ENCODE measurements at places on chromosomes 3 and 15.

GRCh38 chr3:4766263-4766662, 213.0 kb upstream of the BHLHE40 start:
- DNase-seq, result no peak

DNA sequence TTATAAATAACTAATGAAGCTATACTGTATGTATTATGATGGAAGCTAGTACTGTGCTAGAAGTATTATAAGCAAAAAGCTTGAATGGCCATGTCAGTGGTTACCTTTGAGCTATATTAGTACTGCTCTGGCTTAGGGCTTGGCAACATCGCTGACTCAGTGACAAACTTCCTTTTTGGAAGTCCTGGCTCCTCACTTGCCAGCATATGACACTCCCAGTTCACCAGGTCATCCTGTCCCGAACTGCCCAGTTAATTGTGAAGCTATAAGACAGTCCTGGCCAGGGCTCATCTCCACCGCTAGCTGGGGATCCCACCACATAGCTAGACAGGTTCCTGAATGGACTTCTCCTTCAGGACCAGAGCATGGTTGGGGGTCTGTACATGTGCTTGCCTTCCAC, 31.9 kb downstream of the RAB8B start:
- DNase-seq, result no peak

- no peak for DNase-seq
Observed at GRCh38 chr3:56629451-56629850, 53.6 kb downstream of the TASOR start.

GRCh38 chr3:104347291-104347690, 1019.4 kb upstream of the ALCAM start:
- no peak for DNase-seq

DNA sequence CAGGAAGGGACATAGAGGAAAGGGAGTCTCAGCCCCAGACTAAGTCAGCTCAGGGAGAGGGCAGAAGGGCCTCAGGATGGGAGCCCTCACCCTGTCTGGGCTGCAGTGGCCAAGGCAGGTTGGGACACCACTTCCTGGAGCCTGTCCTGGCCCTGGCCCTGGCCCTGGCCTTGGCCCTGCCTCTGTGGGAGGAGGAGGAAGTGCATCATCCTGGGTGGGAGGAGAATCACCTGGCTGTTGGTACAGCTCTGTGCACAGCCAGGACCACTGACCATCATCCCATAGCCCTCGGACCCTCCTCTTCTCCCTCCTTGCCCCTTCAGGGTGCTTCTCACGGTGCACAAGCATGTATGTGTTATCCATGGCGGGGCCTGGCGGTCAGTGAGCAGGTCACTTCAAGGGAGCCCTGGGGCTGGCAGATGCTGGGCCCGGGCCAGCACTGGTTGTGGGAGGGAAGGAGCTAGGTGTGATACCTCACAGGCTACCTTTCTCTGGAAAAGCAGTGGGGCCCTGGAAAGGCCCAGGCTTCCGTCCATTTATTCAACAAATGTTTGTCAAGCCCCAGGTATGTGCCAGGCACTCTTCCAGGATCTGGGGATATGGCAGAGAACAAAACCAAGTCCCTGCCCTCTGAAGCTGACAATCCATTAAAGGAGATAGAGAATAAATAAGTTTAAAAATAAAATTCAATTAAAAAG, 8.2 kb upstream of the APEH start:
- no peak for DNase-seq

GRCh38 chr15:39167164-39168058, 413.5 kb upstream of the THBS1 start:
- DNase-seq, result no peak

DNA sequence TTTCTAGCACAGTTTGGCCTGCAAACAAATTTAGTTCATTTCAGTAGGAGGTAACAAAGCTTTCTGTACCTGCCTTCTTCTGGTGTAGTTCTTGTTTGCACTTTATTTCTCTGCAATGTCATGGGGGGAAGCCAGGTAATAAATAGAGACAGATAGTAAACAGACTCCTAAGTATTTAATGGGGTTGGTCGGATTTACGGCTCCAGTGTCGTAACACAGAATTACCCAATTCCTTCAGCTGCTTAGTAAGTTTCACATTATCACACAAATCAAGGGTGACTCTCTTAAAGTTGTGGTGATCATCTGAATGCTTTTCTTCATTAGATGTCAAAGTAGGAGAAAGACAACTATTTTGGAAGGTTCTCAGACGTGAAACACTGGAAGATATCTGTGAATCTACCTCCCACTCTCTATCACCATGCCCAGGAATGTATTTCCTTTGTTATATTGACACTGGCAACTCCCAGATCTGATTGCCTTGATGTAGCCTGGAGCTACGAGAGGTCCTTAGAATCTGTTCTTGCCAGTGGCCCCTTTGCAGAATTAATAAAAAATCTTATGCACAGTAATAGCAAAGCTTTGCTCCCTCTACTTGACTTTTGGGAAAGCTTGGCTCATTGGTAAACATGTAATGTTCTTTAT, 25.0 kb upstream of the TMC3 start:
- no peak for DNase-seq

DNA sequence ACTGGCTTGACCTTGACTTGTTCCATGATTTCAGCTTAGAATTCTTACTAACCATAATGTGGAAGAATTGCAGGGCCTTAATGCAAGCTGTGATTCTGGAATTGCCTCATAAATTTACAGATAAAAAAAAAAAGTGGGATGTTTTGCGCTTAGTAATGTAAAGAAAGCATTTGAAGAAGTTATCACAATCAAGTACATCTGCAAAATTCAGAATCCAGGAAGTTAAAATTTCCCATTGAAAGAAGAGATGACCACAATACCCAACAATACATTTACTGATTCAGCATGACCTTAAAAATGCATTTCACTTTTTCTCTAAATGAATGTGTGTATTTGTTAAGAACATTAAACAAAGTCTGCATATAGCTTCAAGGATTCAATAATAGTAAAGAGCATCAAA, 65.1 kb upstream of the CCNL1 start:
- DNase-seq, result no peak

DNA sequence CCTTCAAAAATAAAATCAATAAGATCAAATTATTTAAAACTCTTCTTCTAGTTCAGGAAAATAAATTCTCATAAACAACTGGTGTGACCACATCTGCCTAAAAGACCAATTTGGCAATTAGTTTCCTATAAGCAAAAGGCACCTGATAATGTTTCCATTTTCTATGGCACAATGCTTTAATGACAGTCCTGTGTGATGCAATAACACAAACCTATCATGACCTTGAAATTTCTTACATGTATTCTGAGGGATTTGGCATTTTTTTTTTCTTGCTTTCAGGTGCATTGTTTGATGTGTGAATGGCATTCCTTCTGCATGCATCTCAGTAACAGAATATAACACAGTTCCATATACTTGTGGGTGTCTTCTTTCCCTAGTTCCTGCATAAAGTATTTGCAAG, 32.5 kb upstream of the FRMD5 start:
- DNase-seq, result no peak

DNA sequence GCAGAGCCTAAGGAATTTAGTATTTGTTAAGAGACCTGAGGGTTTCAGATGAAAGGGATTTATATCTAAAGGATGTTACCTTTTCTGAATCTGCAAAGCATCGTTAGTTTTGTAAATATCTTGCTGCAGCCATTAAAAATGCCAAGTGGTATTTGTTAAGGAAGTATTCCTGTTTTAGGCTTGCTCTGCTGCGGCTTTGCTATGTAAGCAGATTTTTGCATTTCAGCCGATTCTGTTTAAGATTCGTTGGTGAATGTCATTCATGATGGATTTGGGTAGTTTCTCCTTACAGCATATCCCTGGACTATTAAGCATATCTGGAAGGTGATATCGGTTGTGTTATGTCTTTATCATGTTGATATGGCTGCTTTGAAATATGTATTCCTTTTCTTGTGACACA, 1.0 kb downstream of the USP8 start:
- no peak for DNase-seq

DNA sequence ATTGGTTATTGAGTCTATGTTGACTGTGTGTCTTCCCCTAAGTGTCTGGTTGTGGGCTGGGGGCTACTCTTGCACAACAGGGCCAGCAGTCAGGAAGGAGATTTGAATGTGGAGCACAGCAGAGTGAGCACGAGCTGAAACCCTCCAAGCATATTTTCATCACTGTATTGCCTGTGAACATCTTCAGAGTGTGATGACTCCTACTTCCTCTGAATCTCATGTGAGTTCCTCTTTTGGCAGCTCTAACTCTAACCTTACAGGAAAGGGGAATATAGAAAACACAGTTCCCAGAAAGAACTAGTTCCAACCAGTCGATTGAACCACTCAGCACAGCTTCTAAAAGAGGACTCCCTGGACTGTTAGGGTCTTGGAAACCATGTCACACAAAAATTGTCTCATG, 211.6 kb downstream of the RAP2B start:
- DNase-seq, result no peak
